Ovary (tissue), 10 donors: ENCODE measurements at places on chromosomes 3 and 15. TPM values are rescaled to one million over a fixed set of nuclear protein-coding genes. Genes with fewer than 3 reads are reported as not detected.

DNA sequence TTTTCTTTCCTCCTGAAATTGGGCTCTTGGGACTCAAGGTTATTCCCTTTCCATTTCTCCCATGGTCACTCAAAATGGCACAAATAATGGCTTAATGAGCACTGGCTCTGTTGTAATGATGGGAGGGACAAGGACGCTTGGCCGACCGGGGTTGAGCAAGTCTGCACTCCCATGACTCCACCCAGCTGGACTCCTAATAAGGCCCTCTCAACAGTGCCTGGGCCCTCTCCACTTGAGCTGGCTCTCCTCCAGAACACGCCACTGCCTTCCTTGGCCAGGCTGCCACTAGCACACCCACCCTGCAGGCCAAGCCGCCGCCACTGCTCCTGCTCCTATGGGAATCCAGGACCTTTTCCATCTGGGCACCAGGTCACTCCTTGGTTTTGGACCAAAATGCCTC is 42.3 kb downstream of the ADCY5 start:
- DNase-seq = no peak

GRCh38 chr3:29186982-29187725 is 93.7 kb upstream of the RBMS3 start:
- DNase-seq = no peak

DNA sequence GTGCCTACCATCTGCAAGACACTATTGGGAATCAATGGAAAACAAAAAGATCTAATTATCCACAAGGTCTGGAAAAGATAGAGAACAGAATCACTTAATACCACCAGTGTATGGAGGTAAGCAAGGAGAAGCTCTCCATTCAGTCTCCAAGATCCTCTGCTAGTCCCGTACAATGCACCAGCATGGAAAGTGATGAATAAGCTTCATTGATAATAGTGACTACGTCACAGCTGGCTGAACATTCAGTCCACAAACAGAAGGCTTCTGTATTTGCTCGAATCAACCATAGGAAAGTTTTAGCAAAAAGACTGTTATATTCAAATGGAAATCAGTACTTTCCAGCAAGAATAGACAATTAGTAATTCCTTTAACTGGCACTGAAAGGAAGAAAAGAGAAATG is 42.9 kb downstream of the IGSF11 start:
- DNase-seq = no peak

LMAN1L gene
- not detected for polyA plus RNA-seq

EXD1 gene
- not detected for polyA plus RNA-seq

TMIE gene
- 1.3 TPM for polyA plus RNA-seq
